Heart left ventricle (tissue), 16 donors: ENCODE measurements at places on chromosomes 12 and 14. TPM values are rescaled to one million over a fixed set of nuclear protein-coding genes. Genes with fewer than 3 reads are reported as not detected.

DNA sequence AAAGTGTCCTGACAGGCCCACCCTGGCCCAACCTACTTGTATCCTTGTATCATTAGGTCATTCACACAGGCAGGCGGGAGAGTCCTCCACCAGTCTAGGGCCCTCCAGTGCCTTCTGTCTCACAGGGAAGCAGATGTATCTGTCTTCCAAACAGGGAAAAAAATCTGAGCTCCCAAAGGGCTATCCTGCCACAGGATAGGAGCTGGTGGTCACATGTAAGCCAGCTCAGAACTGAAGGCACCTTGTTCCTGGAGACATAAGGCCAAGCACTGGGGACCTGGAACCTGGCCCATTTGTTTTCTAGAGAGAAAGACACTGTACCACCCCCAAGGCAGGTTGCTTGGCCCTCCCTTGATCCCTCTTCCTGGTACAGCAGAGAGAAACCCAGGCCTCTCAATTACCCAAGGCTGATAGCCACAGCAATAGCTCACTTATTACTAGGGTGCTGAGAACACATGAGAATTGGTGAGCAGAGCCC lies 19.4 kb upstream of the PLEKHH1 start:
- no peak for DNase-seq
- H3K4me3 ChIP-seq, result no peak overlapping the region
- H3K4me1 ChIP-seq, result peaks cover 5% of the 10 kb centered on the region
- no peaks in the 10 kb centered on the region for H3K36me3 ChIP-seq

DNA sequence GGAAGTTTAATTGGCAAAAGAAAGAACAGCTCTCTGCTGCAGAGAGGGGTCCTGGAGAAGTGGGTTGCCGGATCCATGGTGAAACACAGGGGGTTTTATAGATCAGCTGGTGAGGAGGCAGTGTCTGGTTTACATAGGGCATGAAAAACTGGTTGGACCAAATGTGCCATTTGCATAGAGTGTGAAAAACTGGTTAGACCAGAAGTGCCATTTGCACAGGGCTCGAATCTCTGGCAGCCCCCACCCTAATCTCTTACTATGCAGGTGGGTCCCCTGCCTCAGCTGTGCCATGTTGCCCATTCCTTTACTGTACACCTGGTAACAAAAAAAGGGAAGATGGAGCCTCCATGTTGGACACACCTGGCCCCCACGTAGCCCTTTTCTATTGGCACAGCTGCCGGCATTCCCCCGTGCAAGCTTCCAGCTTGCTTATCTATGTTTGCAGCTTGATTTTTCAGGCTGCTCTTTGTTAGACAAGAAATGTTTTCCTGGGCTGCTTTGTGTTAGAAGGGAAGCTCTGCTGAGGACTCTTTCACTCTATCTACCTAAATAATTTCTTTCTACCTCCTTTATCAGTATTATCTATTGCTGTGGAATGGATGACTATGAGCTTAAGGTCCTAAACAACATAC lies 61.1 kb upstream of the TMEM132D start:
- no peak for DNase-seq

- no peaks in the 10 kb centered on the region for H3K4me1 ChIP-seq
- DNase-seq, result no peak
- no peak overlapping the region for H3K4me3 ChIP-seq
- H3K27ac ChIP-seq, result no peak overlapping the region
- H3K36me3 ChIP-seq, result peaks cover 8% of the 10 kb centered on the region
- H3K27me3 ChIP-seq, result no peaks in the 10 kb centered on the region
These were observed 21.8 kb downstream of the GOLGA3 start for GRCh38 chr12:132806857-132807256.

DNA sequence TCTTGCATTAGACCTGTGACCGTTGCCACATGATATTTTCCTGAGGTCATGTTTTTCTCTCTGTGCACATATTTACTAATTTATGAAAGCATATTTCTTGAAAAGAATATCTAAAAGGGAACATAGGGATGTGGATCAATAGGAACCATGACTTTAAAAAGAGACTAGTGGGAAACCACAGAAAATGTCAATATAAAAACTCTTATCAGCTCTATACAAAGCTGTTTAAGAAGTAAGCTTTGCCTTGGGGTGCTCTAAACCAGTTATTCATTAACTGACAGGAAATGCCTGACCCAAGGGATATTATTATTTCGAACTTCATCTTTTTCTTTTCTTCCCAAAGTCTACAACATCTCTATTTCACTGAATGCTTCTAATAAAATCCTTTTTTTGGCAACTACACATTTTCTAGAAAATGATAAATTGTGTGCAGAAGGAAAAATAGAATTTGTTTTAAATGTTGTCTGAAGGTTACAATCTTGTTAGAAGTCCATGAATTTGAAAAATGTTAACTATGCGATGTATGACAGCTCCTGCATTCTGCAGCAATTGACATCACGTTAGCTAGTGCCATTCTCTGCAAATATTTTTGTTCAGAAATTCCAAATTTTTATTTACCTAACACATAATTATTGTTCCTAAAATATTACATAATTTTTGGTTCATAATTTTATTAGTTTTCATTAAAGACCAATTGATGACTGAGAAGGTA lies 345.0 kb downstream of the SLC16A7 start:
- no peaks in the 10 kb centered on the region for H3K4me1 ChIP-seq
- no peaks in the 10 kb centered on the region for H3K36me3 ChIP-seq
- no peak overlapping the region for H3K27ac ChIP-seq

- H3K27me3 ChIP-seq, result no peaks in the 10 kb centered on the region
- no peak overlapping the region for H3K4me3 ChIP-seq
- H3K36me3 ChIP-seq, result no peaks in the 10 kb centered on the region
- H3K27ac ChIP-seq, result no peak overlapping the region
- no peak for DNase-seq
These were observed 140.3 kb downstream of the SLC38A6 start for GRCh38 chr14:61121355-61121787.

Gene MYO1H
- total RNA-seq, result not detected

DNA sequence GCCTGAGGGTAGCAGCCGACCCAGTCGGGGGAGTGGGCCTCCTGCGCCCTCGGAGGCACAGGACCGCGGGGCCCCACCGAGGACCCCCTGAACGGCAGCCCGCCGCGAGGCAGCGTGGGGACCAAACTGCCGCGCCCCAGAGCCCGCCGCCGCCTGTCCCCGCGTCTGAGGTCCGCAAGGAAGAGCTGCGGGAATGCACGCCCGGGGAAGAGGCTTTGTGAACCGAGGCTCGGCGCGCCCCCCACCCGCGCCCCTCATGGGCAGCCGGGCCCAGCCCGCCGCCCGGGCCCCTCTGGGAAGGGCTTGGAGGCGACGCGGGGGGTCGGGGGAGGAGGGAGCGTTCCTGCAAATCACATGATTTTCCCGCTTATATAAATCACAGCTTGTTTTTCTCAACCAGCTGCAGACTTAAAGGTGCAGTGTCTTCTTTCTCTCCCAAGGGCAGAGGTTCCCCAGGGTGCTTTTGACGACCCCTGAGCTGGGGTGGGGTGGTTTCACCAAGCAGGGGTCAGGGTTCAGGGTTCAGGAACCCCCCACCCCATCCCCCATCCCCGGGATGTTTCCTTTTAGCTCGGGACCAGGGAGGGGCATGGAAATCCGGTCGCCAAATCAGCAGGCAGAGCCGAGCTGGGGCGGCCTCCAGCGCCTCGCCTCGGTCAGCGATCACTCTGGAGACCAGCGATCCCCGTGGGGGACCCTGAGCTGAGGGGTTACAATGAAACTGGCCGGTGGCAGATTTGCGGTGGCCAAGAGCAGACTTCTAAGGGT lies 44.7 kb upstream of the ATP23 start:
- peaks cover 73% of the 10 kb centered on the region for H3K4me1 ChIP-seq
- peak overlapping the region; percentile 59 for H3K4me3 ChIP-seq
- H3K36me3 ChIP-seq, result no peaks in the 10 kb centered on the region
- no peaks in the 10 kb centered on the region for H3K27me3 ChIP-seq
- H3K27ac ChIP-seq, result peak overlapping the region; percentile 98

DNA sequence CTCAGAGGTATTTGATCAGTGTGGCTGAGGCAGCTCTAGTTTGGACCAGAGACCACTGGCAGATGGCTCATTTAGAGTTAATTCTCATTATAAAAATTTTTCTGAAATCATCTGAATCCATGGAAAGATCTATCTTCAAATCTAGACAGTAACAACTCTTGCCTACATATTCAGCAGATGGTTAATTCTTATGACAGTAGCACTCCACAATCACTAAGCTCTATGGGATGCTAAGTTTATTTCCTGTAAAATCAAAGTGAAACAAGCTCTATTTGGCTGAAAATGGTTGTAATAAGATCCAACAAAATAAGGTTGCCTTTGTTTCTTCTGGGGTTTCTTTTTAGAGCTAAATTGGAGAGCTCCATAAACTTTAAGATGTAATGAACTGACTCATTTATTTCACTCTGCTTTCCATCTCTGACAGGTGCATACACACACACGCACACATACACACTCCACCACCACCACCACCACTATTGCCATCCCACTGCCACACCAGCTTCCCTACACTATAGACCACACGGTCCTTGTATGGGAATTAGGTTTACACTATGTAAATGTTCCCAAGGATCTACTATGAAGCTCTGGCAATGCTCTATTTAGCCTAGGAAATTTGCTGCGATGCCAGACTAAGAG lies 293.1 kb downstream of the RPAP3 start:
- H3K4me1 ChIP-seq, result peaks cover 3% of the 10 kb centered on the region
- H3K4me3 ChIP-seq, result no peak overlapping the region
- H3K36me3 ChIP-seq, result no peaks in the 10 kb centered on the region
- H3K27me3 ChIP-seq, result no peaks in the 10 kb centered on the region
- no peak for DNase-seq
- H3K27ac ChIP-seq, result no peak overlapping the region

Gene LMNTD1
- total RNA-seq, result not detected

Gene NELL2
- 0.33 TPM for total RNA-seq

- H3K4me1 ChIP-seq, result no peaks in the 10 kb centered on the region
- H3K4me3 ChIP-seq, result no peak overlapping the region
- H3K27ac ChIP-seq, result no peak overlapping the region
- DNase-seq, result no peak
- H3K27me3 ChIP-seq, result no peaks in the 10 kb centered on the region
- H3K36me3 ChIP-seq, result no peaks in the 10 kb centered on the region
These were observed 975.9 kb downstream of the FLRT2 start for GRCh38 chr14:86505808-86506207.

Gene TSPAN8
- total RNA-seq, result 1.5 TPM

DNA sequence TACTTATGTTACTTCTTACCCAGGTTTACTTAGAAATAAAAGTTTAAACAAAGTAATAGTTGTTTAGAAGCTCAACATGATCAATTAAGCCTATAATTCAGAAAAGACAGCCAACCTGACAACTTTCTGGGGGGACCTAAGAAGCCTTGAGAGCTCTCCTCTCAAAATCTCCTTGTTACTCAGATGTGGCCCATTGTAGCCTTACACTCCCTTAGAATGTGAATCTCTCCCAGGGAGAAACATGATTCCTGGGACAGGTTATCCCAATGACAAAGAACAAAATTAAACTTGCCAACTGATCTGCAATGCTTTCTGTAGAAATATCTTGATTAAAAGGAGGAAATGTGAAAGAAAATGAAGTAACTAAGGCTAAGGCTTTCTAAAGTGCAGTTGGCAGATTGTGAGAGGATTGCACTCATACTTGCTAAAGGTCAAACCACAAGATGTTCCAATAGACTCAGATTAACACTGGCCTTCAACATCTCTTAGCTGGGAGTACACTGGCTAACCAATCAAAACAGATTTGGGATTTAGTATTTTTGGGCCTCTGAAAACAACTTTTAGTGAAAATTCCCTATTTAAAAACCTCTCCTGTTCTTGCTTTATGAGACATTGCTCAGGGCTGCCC lies 72.3 kb upstream of the TMX1 start:
- no peaks in the 10 kb centered on the region for H3K36me3 ChIP-seq
- no peak overlapping the region for H3K27ac ChIP-seq
- H3K4me3 ChIP-seq, result no peak overlapping the region
- no peak for DNase-seq
- no peaks in the 10 kb centered on the region for H3K27me3 ChIP-seq

Gene PAPLN
- total RNA-seq, result 1.5 TPM

Gene PTPRQ
- total RNA-seq, result 0.20 TPM

Gene SDSL
- 7.9 TPM for total RNA-seq

- no peak overlapping the region for H3K27ac ChIP-seq
- H3K27me3 ChIP-seq, result peaks cover 100% of the 10 kb centered on the region
- H3K4me3 ChIP-seq, result no peak overlapping the region
- H3K4me1 ChIP-seq, result no peaks in the 10 kb centered on the region
These were observed 5.5 kb upstream of the PAX9 start for GRCh38 chr14:36655963-36656686.

Gene ADAMTS20
- total RNA-seq, result not detected

- DNase-seq, result no peak
- H3K4me3 ChIP-seq, result no peak overlapping the region
- no peaks in the 10 kb centered on the region for H3K4me1 ChIP-seq
- no peaks in the 10 kb centered on the region for H3K27me3 ChIP-seq
- no peaks in the 10 kb centered on the region for H3K36me3 ChIP-seq
These were observed 11.4 kb downstream of the CLECL1 start for GRCh38 chr12:9721394-9722092.

Gene MDM2
- 77.6 TPM for total RNA-seq

DNA sequence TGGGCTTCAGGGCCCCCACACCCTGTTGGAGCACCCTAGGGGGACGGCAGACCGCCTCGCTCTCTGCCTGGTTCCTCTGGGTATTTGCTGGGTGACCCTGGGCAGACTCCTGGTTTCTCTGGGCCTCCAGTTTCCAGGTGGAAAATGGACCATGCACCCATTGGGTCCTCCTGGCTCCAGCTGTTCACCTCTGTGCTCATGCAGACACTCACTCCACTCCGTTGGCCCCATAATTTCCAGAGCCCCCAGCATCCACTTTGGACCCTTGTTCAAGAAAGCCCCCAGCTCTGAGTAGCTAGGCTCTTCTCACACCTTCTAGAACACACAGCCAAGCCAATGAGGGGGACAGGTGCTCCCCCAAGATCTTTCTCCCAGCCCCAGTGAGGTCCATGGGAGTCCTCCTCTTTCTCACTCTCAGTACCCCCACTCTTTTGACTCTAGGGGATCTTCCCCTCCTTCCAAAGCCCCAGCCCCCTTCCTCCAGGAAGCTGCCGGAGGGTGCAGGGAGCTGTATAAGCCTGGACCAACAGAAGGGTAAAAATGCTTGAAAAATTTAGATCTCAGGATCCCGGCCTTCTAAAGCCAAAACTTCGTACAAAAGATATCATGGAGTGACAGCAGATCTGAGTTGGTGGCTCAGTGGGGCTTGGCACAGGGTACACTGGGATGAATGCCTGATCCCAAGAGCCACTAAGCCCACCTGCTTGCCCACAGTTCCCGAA lies 174.8 kb upstream of the RTL1 start:
- H3K4me1 ChIP-seq, result peaks cover 8% of the 10 kb centered on the region
- H3K36me3 ChIP-seq, result no peaks in the 10 kb centered on the region
- H3K27ac ChIP-seq, result no peak overlapping the region
- no peak for DNase-seq
- H3K27me3 ChIP-seq, result peaks cover 18% of the 10 kb centered on the region

Gene RILPL2
- total RNA-seq, result 2.1 TPM

Gene RBM23
- total RNA-seq, result 45.0 TPM

DNA sequence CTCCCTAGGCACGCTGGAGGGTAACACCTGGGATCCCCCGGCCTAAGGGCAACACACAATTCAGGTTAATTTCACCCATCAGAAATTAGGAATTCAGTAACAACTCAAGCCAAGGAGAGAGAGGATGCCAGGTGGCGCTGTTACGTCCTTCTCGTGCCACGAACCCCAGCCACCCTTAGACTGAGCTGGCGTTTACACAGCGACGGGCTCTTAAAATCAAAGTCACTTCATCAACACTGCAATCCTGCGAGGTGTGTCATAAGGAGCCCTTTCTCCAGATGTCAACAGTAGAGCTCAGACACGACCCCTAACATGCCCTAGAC lies 110.6 kb upstream of the TMEM132D start:
- H3K27ac ChIP-seq, result no peak overlapping the region
- no peak for DNase-seq
- H3K4me3 ChIP-seq, result no peak overlapping the region
- H3K27me3 ChIP-seq, result peaks cover 8% of the 10 kb centered on the region

Gene TAC3
- total RNA-seq, result not detected
